ENCODE measurements at places on chromosomes 7 and 10.

- DNase-seq = no peak
These were observed 74.8 kb downstream of the GPR37 start for GRCh38 chr7:124690840-124691239.

DNA sequence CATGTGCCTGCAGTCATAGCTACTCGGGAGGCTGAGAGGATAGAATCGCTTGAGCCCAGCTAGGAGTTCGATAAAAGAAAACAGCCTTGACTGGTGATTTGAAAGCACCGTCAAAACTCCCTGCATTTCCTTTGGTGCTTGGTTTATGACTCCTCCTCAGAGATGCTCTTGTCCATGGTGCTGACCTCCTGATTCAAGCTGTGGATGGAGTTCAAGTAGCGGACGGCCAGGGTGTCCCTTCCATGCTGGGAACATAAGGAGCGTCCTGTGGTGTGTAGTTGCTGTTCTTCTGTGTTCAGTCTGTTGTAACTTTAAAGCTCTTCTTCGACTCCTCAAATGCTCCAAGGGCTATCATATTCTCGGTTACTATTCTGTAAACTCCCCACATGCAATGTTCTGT lies 382.5 kb upstream of the KIAA1217 start:
- DNase-seq = no peak

- no peak for DNase-seq
These were observed 220.8 kb upstream of the RNF32 start for GRCh38 chr7:156419782-156420181.

- no peak for DNase-seq
These were observed 477 bp upstream of the ZC3HAV1 start for GRCh38 chr7:139109983-139110411.

DNA sequence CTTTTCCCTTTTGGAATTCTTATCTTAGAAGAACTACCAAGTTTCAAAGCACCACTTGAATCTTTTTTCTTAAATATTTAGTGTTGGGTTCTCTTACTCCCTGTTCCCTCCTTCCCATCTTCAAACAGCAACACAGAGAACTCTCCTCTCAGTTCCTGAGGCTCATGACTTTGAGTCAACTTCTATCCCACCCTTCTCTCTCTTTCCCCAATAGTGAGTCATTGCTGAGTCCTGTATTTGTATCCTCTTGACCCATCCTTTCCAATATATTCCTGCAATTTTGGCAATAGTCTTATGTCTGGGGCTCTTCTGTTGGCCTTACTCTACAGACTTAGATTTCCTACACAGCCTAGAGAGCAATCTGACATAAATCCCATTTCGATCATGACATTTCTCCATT lies 20.8 kb upstream of the JCAD start:
- no peak for DNase-seq

DNA sequence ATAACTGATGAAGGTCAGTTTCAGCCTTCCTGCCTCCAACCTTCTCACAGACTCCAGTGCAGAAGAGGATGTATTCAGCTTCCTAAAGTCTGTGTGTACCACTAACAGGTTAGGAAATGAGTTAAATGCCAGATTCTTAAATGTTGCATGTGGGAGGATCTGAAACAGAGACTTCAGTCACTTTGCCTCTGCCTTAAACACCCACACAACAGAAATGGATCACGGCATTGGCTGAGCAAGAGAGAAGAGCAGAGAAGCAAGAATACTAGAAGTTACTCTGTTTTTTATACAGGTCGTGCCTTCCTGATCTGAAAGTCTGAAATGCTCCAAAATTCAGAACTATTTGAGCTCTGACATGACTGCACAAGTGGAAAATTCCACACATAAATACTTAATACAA lies 98.9 kb upstream of the ARHGAP21 start:
- peak; percentile 43 for DNase-seq

- no peak for DNase-seq
These were observed 45.7 kb downstream of the SNX10 start for GRCh38 chr7:26337232-26337865.

DNA sequence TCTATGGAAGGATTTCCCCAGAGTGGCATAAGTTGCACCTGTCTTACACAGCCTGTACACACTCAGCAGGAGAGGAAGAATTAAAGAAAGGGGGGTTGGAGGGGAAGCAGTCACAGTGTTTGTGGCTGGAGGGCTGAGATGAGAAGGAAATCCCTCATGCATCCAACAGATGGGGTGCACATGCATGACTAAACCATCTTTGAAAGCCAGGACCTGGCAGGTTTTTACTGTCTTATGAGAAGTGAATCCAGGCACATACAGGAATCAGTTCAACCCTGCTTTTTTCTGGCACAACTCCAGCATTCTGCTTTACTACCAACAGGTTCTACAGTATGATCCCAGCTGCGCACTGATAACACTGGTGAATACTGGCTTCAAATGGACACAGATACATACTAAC lies 107.7 kb downstream of the CACNA2D1 start:
- no peak for DNase-seq

- DNase-seq = no peak
These were observed 172.5 kb downstream of the SKAP2 start for GRCh38 chr7:26691886-26692285.

DNA sequence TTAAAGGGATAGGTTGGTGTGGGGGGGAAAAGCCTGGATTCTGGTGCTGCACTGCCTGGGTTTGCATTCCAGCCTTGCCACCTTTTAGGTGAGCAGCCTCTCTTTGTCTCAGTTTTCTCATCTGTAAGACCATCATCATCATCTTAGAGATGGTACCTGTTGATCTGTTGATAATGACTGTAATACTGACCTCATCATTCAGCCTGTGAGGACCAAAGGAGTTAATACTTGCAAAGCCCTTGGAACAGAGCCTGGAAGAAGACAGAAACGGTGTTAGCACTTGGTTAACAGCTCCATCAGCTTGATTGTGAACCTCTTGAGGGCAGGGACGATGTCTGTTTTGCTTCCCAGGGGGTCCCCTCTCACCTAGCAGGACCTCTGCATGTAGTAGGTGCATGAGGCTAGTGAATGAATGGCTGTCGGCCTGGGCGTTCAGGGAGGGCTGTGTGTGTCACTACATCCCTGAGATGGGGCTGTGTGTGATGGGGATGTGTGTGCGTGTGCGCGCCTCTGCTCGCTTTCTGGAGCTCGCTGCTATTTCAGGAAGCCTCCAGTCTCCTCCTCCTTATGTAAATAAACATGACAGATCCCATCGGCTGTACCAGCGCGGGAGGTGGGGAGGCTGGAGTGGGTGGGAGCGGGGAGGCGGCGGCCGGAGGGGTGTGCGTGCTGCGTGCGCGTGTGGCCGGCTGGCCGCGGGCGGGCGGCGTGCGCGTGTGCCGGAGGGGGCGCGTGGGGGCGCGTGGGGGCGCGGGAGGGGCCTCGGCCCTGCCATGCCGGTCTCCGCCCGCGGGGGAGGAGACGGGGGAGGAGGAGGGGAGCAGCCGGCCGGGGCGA lies 61.2 kb downstream of the NEURL1 start:
- DNase-seq = peak; percentile 24

DNA sequence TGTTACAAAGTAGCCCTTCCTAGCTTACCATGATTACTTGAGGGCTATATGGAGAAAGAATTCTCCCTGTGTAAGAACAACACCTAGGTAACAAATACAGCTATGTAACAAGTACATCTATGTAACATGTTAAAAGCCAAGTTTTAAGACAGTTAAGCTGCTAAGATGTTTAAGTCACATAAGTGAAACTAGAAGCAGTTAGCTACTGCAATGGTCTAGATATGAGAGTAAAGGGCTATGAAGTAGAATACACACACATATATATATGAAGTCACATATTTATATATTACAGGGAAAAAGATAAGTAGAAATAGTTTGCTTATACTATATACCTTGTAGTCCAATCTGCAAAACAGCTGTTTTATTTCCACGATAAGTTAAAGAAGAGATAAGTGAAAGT lies 14.4 kb downstream of the POT1 start:
- DNase-seq = no peak

DNA sequence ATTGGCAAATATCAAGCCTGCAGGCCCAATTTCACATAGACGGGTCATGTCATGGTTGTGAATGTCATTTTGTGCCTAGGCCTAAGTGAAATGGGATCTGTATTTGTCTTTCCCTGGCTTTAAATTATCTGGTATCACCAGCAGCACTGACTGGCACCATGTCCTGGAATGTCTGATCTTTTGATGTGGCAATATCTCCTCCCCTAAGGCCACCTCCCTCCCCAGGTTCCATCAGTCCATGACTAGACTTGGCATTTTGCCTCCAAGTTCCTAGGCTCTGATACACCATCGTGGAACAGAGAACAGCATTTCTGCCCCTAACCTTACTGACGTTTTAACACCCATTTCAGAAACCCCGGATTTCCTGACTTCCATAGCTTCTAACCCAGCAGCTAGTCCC lies 513.9 kb downstream of the GALNT17 start:
- DNase-seq = no peak

- no peak for DNase-seq
These were observed at the start of gene ANTXRL for GRCh38 chr10:46286991-46287693. Gene ANTXRL, plus strand, starts transcription at chr10:46286997. Its CDS starts 266 bp downstream, at chr10:46287263.

DNA sequence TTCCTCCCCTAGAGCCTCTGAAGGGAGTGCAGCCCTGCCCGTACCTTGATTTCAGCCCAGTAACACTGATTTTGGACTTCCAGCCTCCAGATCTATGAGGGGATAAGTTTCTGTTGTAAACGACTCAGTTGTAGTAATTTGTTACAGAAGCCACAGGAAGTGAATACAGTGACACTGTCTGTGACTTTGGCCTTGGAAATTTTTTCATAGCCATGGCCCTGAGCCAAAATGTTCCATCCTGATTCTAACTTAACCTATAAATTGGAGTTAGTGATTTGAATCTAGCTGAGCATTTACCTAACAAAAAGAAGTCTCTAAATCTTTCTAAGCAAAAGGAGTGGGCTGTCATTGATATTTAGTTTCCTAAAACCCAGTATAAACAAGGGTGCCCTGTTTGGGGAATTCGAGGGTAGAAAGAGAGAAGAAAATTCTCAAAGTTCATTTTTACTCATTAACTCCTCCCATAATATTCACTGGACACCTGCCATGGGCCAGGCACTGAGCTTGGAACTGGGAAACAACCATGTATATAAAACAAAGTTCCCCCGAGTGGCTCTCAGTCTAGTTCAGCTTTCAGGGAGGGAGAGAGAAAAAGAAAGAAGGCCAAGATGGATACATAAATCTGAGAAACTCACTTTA lies 162.3 kb downstream of the SKIDA1 start:
- no peak for DNase-seq

DNA sequence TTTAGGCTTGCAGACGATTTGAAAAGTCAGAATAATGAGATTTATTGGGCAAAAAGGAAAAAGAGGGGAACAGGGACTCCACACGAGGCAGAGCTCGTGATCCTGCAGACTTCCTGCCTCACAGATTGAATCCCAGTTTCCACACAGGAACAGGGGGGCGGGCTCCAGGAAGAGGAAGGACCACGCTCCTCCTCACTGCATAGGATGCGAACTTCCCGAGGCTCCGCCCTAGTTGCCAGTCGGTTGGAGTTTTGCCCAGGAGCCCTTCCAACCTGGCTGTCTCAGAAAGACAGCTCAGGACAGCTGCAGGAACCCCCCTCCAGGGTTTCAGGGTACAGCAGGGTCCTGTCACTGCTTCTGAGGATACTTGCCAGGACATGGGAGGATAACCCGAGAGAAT lies 488.3 kb upstream of the ADARB2 start:
- no peak for DNase-seq

DNA sequence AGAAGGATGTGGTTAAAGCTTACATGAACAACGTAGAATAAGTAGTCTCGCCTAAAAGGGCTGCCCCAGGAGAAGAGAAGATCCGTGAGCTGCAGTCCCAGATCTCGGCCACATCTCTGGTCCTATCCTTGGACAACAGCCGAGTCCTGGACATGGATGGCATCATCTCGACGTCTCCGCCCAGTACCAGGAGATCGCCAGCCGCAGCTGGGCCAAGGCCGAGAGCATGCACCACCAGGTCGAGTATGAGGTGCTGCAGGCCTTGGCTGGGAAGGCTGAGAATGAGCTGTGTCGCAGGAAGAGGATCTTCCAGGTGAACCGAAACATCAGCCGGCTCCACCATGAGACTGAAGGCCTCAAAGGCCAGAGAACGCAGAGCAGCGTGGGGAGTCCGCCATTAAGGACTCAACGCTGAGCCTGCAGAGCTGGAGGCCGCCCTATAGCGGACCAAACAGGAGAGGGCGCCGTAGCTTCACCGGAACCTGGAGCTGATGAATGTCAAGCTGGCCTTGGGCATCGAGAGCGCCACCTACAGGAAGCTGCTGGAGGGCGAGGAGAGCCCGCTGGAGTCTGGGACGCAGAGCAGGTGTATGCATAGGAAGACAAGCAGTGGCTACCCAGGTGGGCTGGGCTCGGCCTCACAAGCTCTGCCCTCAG lies 22.2 kb downstream of the LIPK start:
- DNase-seq = peak; percentile 67

Data from stimulated activated CD4-positive, alpha-beta T cell treated with anti-CD3 and anti-CD28 coated beads, Interleukin-2, amount 100 ng/mL, for 24 hours (primary cell).